Glomerular endothelial cell (primary cell): ENCODE measurements at places on chromosomes 11 and 22. TPM values are rescaled to one million over a fixed set of nuclear protein-coding genes. Genes with fewer than 3 reads are reported as not detected.

GRCh38 chr11:74546752-74547151 is 45.6 kb upstream of the POLD3 start:
- no peak for DNase-seq

DNA sequence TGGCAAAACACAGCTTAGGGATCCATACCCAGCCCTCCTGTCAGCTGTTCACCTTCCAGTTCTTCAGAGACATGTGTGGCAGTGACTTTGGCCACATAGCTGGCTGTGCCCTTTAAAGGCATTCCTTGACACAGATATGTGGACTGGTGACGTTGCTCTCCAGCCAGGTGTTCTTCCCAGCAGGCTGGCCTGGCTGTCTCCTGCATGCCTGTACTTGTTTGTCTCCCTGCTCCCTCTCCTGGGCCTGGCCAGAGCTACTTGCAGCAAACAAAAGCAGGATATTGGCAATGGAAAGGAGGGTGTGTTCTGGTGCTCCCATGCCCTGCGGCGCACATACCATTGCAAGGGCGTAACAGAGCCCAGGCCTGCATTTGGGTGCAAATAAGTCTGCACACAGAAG is 38.3 kb downstream of the PIK3IP1 start:
- no peak for DNase-seq

DNA sequence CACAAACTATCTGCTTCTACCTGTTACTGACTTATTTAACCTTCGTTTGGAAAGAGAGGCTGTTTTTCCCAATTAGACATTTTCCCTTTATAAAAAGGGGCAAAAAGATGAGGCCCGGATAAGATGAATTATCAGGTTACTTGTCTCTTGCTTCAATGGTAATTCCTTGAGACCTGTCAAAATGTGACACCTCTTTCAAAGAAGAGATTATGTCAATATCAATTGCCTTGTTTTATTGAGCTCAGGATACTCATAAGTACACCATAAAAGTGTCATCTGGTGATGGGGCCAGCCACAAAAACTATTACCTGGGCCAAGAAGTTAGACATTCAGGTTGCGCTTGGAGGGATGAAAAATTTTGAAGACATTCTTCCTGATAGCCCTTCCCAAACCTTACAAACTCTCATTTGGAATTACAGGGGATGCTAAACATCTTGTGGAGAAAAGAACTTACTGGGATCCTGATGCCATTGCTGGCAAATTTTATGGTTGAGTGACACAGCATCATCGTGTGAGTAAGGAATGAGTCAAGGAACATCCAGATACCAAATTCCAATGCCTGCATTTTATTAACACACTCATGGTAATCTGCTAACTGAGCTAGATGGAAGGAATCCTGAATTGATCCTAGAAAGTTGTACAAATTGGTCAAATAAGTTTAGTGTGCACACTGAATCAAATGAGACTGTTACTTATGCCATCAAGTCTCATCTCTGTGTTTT is 1071.2 kb downstream of the LRRC4C start:
- DNase-seq, result no peak

DNA sequence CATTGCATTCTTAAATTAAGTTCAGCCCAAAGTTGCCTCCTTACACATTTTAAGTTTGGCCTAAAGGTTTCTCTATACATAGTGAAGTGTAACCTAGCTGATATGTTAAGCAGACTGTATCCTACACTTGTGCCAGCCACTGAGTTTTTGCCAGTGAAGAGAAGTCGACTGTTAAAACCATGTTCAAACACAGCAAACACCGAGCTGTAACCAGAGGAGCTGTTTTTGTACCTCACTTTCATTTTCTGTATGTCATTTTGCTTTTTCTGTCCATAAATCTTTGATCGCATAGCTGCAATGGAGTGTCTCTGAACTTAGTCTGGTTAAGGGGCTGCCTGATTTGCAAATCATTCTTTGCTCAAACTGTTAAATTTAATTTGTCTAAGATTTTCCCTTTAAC is 403.7 kb downstream of the LUZP2 start:
- no peak for DNase-seq

- no peak for DNase-seq
These were observed 11.1 kb upstream of the POU2F3 start for GRCh38 chr11:120228794-120229384.

GRCh38 chr22:46673662-46674236 is 53.6 kb downstream of the GRAMD4 start:
- no peak for DNase-seq

DNA sequence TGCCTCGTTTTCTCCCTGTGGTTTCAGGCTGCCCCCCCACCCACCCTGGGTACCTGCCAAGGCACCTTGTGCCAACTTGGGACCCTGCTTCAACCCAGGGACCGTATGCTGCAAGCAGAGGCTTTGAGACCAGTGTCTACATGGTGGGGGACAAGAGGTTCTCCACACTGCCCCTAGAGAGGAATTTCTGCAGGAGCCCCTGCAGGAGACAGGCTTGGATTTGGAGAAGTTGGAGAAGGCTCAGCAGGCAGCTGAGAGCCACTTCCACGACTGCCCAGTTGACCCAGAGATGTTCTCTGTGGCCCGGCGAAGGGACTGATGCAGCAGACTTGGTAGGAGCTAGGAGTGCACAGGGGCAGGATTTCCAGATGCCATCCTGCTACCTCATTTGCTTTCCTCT is 20.1 kb upstream of the NNMT start:
- DNase-seq, result no peak

DNA sequence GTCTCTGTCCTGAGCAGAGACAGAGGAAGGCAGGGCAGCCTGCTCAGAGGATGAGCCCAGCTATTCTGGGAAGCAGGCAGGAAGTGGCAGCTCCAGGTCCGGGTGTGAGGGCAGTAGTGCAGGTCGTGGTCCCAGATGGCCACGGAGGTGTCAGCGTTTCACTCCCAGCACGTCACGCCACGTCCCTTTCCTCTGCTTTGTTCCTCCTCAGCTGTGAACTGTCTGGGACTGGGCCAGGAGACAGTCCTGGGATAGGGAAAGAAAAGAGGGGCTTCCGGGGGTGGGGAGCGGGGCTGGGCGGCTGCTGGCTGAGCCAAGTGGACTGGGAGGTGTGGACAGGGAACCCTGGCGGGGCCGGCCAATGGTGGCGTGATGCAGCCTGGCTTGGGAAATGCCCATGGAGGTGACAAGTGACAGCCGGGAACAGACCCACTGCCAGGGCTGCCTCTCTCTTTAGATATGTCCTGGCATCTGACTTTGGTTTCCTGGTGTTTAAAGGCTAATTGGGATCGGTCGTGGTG is 64.7 kb downstream of the KCNQ1 start:
- DNase-seq, result no peak

GRCh38 chr11:70675697-70676374 is 277.5 kb downstream of the CTTN start:
- DNase-seq, result no peak

Gene OR5D16
- total RNA-seq, result not detected in 2 replicates

Gene TMEM41B
- 28.1 and 31.7 TPM in 2 replicates for total RNA-seq

Gene HTR3B
- not detected in 2 replicates for total RNA-seq
